NCI-H1417 (cell line): ENCODE measurements at places on chromosomes 7 and 10.

DNA sequence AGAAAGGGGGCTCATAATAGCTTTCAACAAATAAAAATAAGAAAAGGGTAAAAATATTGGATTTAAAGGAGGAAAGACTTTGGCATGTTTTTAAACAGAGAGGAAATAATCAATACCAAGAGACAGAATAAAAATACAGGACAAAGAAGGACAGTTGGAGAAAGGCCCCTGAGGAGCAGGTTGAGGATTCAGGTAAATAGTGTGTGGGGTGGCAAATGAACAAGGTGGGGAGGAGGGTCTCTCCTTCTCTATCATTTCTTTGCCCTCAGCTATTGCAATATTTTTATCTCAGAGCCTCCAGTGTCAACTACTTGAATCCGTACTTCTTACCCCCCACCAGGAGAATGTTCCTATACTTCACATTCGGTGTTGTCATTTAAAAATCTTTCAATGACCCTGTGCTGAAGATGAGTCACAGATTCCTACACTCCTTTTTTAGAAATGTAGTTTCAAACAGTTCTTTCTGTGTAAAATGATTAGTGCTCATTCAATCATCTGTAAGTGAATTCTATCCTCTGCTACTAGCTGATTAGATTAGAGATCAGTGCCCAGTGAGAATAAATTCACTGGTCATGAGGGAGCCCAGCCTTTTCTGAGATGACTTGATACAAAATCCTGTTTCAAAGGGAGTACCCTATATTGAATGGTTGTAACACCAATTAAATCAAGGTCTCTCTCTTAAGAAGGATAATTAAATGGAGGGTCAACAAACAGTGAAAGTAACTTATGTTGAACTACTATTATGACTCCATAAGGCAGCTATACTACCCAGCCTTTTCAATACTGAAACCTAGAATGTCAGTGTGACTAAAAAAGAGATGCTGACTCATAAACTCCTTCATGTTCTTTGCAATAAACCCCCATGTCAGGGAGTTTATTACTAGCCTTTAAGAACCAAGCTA is 50.4 kb upstream of the WNT16 start:
- DNase-seq = peak; percentile 26

- DNase-seq = peak; percentile 10
These were observed 649 bp downstream of the DNA2 start for GRCh38 chr10:68471063-68471585.

DNA sequence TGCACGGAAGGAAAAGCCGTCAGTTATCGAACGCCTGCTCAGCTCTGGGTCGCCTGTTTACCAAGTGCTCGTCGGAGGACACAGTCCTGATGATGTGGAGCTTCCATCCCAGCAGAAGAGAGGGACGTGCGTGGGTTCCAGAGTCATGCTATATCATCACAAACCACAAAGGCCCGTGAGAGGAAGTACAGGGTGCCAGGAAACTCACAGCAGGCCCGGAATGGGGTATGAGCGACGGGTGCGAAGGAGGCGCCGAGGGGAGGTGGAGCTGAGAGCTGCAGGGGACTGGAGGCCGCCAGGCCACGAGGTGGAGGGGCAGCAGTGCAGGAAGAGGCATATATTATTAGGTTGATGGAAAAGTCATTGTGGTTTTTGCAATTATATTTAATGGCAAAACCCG is 102.5 kb downstream of the ACTR3B start:
- no peak for DNase-seq

- DNase-seq = no peak
These were observed 37.0 kb downstream of the PFKP start for GRCh38 chr10:3104251-3104918.

- no peak for DNase-seq
These were observed 299.6 kb downstream of the INHBA start for GRCh38 chr7:41403291-41403690.

DNA sequence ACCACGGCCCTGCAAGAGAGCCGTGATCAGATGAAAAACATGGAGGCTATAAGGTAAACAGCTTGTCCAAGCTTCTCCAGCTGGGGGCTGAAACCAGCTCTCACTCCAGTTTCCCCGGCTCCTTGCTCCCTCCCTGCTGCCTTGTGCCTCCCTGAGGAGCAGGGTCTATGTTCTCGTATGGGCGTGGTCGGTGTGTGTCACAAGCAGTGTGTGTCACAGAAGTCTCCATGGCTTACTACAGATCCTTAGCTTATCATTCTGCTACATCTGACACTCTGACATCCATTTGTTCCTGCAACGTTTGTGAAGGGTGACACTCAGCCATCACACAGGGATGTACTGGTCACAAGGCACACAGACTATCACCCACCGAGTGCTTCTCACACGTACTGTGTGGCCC is 54.6 kb downstream of the CSGALNACT2 start:
- DNase-seq = no peak

DNA sequence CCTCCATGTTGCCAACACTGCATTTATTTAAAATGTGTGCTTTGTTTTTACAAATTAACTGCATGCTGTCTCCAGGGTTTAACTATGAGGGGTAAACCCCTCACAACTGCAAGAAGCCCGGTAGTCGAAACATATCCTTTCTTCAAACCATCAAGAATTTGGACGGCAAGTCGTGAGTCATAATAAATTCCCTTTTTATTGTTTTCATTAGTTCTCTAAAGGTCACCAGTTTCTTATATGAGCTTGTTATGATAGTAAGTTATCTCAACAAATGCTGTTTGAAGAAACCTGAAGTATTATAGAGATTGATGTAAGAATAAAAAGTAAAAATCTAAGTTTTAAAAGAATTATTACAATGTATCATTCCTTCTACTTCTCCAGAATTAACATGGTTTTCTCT is 12.2 kb upstream of the FIGNL1 start:
- no peak for DNase-seq

DNA sequence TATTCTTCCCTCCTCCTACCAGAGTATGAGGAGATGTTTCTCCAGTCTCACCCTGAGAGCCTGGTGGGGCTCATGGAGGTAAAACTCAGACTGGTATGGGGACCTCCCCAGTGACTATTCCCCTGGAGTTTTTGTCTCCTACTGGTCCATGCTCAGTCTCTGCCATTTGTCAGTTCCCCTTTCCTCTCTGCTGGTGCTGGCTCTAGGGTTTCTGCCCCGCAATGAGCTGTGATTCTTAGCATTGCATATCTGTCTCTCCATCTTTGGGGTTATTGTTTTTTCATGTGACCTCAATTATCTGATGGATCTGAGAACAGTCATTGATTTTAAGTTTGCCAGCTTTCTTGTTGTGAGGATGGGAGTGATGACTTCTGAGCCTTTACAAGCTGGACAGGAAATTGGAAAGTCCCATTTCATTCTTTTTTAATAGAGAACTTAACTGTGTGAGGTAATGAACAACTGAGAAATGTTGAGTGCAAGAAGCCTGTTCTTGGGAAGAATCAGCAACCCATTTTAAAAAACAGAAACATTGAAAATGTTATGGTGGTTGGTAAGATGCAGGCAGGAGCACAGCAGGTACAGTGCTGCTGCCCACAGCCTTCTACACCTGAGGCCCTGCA is 26.9 kb downstream of the NACAD start:
- DNase-seq = no peak

GRCh38 chr10:24136070-24136469 is 72.9 kb upstream of the KIAA1217 start:
- DNase-seq = no peak

GRCh38 chr10:30529373-30529998 is 95.5 kb downstream of the MAP3K8 start:
- no peak for DNase-seq

DNA sequence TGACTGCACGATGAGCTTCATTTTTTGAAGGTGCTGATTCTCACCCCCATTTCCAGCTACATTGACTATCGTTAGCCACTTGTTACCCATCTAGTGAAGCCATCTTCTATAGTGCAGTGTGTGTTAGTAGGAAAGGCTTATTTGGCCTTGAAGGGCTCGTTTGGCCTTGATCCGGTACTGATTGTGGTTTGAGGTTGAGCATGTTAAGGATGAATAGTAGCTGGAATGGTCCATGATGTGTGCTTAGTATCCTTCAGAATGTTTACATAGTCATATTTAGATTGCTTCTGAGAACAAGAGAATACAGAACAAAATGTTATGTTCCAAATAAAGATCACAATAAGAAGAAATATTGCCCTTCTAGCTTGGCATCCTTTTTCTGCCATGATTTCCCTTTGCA is 591.5 kb downstream of the AUTS2 start:
- no peak for DNase-seq

GRCh38 chr10:30831426-30831825 is 200.2 kb downstream of the ZNF438 start:
- peak; percentile 39 for DNase-seq

- no peak for DNase-seq
These were observed 145.8 kb upstream of the ANK3 start for GRCh38 chr10:60535427-60535826.

GRCh38 chr10:69732147-69732825 is 69.4 kb upstream of the COL13A1 start:
- no peak for DNase-seq

GRCh38 chr10:109892117-109892516 is 31.2 kb downstream of the XPNPEP1 start:
- DNase-seq = no peak

DNA sequence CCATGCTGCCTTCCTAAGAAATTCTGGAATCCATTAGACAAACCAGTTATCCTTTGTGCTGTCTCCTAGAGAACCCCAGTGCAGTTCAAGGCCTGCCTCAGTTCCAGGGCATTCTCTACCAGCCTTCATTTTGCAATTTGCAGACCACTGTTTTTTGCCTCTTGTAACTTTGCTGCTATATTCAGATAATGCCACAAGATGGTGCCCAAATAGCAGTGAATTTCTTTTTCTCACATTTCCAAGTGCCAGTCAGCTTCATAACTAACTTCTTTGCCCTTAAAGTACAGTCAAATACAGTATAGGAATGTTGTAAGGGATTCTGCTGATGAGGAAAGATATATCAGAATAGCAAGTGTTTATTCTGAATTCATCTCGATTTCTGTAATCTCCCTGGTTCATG is 25.2 kb downstream of the LOXL4 start:
- DNase-seq = peak; percentile 3

DNA sequence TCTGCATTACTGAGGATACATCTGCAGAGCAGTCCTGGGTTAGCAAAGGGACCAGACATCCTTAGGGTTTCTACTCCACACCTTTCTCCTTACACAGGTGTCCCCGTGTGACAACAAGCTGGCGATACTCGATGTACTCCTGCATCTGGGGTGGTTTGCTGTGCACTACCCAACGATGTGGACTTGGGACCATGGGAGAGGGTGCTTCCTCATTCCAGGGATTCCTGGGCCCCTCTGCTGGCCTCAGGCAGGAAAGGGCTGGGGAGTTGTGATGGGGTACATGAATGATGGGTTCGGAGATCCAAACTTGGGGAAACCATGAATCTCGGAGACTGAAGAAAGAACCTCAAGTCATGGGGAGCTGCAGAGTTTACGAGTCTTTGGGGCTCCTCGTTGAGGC is 179.6 kb upstream of the GALNT17 start:
- DNase-seq = no peak

- DNase-seq = peak; percentile 24
These were observed 82.4 kb downstream of the PHYHIPL start for GRCh38 chr10:59258890-59259289.

GRCh38 chr10:60339757-60340156 is 49.9 kb downstream of the ANK3 start:
- no peak for DNase-seq

- DNase-seq = no peak
These were observed 164.4 kb downstream of the SH2D4B start for GRCh38 chr10:80702143-80702542.

- DNase-seq = no peak
These were observed 35.8 kb downstream of the HECW1 start for GRCh38 chr7:43148161-43148731.

DNA sequence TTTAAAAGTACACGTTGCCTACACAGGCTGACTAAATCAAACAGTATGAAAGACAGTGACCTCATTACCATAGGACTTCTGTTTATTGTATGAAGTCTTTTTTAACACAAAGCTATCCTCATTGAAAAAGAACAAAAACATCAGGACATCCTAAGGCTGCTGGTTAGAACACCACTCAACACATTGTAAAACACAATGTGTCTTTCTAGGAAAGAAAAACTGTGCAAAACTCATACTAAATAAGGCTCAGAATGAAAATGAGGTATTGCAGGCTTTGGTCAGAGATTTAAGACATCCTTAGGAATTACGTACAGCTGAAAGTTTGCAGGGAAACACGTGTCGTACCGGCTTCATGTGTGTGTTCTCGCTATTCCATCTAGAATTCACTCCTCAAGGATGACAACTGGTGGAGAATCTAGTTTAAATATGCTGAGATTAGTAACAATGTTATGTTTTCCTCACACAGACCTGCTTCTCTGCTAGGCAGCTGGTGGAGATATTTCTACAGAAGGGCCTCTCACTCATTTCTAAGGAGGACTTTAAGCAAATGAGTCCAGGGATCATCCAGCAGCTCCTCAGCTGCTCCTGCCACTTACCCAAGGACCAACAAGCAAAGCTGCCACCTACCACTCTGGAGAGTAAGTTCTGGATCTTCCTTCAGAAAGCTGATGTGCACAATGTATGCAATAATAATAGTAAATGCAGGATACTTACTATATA is 29.3 kb downstream of the SLC39A12 start:
- no peak for DNase-seq

DNA sequence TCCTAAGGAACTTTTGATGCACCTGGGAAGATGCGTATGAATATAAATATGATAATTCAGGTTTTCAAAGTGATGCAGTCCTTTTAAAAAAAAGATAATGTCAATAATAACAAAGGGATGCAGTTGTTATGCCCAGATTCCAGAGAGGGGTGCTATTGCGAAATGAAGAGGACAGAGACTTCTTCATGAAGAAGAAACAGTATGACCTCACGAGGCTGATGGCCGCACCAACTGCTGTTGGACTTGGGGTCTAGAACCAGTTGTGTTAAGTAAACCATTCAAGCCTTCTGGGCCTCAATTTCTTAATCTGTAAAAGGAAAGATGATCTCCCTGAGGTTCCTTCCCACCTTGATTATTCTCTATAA is 55.1 kb downstream of the LYZL2 start:
- DNase-seq = no peak

GRCh38 chr10:91410638-91411371 is 661 bp downstream of the HECTD2 start:
- DNase-seq = no peak

DNA sequence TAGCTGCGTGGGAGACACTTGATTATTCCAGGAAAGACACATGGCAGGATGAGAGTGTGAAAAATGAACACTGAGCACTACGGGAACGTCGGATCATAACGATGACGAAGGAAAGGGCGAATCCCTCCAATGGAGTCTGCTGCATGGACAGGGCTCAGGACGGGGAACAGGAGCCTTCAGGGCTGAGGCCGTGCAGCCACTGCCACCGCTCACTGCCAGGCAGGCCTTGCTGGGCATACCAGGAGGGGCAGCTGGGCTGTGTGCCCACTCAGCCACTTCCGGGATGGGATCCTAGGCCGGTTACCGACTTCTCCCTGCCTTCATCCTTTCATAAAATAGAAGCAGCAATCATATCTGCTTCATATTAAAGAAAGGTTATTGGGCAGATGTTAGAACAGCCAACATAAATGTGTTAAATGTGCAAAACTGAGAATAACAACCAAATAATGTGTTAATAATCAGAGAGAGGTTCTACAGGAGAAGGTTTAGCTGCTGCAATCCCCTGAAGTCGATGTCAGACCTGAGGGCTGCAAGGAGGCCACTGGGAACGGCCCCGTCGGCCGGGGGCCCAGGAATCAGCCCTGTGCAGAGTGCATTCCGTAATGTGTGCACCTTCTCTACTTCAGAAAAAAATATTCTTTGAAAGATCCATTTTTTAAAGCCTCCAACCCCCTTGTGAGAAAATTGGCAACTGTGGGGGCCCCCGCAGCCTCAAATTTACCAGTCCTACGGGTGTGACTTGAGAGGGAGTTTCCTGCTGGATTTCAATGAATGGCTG is 63.6 kb downstream of the ADARB2 start:
- no peak for DNase-seq
